Foreskin fibroblast (primary cell): ENCODE measurements at places on chromosomes 2 and 18.

DNA sequence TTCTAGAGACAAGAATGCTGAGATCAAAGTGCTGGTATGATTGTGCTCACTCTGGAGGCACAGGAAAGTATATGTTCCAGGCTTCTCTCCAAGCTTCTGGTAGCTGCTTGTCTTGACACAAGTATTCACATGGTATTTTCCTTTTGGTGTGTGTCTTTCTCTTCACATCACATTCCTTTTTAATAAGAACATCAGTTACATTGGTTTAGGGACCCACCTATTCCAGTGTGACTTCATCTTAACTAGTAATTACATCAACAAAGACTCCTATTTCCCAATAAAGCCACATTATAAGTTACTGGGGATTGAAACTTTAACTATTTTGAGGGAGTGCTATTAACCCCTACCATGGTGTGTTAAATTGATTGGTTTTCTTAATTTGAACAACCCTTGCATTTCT, 119.1 kb downstream of the FSIP2 start:
- peak; percentile 7 for DNase-seq

DNA sequence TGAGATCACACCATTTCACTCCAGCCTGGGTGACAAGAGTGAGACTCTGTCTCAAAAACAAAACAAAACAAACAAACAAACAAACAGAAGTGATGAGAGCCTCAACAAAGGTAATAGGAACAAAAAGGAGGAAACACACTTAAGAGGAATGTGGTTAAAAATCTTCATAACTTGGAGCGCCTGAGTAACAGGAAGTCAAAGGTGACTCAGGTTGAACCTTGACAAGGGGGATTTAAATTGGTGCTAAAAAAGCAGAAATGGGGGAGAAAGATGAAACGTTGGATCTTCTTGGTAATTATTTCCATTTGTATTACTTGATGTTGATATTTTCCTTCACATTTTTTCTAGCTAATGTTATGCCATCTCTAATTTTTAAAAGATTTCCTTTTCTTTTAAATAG, 318.5 kb upstream of the TCF4 start:
- DNase-seq: no peak

DNA sequence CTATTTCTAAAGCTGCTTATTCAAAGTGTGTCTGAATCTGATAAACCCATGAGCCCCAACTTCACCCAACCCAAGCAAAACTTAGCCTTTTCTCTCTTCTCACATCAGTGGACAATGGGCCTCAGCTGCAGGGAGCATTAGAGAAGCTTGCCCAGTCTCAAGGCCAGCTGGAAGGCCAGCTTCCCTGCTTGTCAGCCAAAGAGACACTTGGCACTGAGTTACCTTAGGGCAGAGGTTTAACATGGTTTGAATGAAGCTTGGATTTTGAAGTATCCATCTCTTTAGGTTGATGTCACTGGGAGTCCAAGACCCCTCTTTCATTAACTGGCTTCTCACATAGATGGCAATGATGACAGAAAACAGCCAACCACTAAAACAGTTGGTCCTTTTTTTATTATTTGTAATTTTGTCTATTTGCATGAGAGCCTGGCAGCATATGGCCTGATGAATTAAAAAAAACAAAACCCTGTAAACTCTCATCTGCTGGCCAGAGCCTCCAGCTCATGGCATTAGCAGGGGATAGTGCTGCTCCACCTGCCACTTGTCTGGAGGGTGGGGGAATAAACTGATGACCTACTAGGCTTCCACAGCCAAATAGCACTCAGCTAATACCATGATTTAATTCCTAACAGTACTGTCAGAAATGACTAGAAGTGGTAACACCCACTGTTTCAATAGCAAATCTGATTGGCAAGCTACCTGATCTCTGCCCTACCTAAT, 137.0 kb downstream of the UBE2E3 start:
- DNase-seq: no peak

- peak; percentile 93 for DNase-seq
Observed at GRCh38 chr2:206915121-206915520, 24.2 kb upstream of the CPO start.

DNA sequence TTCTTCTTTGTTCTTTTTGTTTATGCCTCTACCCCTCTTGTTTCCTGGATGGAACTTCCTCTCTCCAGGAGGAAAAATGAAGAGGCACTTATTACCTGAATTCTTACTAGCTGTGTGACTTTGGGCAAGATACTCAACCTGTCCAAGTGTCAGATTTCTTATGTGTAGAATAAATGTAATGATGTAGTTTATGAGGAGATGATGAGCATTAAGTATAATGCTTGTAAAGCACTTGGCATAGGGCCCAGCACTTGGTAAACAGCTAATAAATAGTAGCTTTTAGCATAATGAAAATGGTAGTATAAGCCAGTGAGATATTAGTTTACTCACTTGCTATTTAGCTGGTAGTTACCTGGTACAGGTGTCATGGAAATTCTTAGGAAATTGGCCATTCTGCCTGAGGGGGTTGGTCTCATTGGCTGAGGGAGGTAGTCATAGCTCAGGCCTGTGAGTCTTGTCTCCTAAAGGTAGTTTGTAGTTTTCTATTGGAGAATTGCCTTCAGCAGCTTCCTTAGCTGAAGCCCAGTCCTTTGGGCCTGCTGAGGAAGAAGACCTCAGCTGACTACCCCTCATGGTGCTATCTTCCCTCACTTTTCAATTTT, 133.4 kb upstream of the NABP1 start:
- DNase-seq: no peak

GRCh38 chr18:77711096-77711495, 461.4 kb downstream of the GALR1 start:
- DNase-seq: no peak

- peak; percentile 17 for DNase-seq
Observed at GRCh38 chr2:173232956-173233744, 121.5 kb upstream of the CDCA7 start.

DNA sequence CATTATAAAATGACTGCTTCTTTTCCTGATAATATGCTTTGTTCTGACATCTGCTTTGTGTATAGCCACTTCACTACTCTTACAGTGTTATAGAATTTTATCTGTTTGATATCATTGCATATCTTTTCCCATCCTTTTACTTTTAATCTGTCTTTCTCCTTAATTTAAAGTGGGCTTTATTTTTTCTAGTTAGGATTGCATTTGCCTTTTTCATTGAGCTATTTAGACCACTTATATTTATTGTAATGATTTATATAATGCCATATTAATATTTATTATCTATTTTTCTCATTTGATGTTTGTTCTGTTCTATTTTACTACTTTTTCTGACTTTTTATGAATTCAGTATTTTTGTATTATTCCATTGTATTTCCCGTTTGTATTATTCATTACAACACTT, 758.7 kb downstream of the TMEM182 start:
- DNase-seq: no peak

DNA sequence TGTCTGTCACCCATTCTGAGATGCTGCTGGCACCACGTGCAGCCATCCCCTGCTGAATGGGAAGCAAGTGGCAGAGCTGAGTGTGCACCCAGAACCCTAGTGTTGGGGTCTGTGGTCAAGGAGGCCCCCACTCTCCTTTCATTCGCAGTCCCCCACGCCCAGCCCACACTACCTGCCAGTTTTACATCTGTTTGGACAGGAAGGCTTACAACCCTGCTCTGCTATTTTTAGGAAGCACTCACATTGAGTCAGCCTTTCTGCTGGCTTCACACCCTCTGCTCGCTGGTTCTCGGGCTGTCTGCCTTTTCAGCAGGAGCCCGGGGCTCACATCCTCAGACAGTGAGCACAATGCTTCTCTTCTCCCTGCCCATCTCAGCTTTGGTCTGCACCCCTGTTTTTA, 10.7 kb upstream of the ADCY3 start:
- peak; percentile 35 for DNase-seq

GRCh38 chr2:41644936-41645335, 402.9 kb upstream of the PKDCC start:
- DNase-seq: no peak

DNA sequence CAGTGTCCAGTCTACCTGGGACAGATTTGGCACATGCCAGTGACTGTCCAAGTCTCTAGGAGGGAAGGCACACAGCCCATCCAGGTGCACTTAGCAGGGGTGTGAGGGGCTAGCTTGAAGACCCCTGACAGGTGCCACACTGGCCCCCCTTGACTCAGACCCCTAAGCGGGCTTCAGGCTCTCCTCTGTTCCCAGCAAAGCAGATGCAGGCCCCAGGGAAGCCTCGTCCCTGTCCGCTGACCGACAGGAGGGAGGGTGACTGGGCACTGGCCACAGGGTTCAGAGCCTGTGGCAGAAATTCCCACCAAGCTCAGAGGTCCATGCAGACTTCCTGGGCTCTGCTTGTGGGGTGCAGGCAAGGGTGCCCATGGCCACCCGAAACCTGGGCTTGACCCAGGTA, 239.8 kb upstream of the MYT1L start:
- DNase-seq: no peak

DNA sequence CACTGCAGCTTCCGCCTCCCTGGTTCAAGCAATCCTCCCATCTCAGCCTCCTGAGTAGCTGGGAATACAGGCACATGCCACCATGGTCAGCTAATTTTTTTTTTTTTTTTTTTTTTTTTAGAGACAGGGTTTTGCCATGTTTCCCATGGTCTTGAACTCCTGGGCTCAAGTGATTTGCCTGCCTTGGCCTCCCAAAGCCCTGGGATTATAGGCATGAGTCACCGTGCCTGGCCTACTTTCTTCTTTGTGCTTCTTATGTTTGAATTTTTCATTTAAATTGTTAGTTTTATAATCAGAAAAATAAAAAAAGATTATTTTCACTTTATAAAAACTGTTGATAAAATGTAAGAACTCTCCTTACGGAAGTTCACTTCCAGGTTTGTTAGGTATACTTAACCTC, 101.5 kb upstream of the LPIN2 start:
- DNase-seq: peak; percentile 26

GRCh38 chr2:16288371-16289112, 348.2 kb downstream of the MYCN start:
- no peak for DNase-seq

GRCh38 chr18:63192885-63193349, 126.7 kb downstream of the BCL2 start:
- DNase-seq: no peak

- no peak for DNase-seq
Observed at GRCh38 chr2:71451705-71452104, 1.7 kb upstream of the DYSF start.

GRCh38 chr2:218732052-218732760, 21.6 kb downstream of the TTLL4 start:
- DNase-seq: no peak

DNA sequence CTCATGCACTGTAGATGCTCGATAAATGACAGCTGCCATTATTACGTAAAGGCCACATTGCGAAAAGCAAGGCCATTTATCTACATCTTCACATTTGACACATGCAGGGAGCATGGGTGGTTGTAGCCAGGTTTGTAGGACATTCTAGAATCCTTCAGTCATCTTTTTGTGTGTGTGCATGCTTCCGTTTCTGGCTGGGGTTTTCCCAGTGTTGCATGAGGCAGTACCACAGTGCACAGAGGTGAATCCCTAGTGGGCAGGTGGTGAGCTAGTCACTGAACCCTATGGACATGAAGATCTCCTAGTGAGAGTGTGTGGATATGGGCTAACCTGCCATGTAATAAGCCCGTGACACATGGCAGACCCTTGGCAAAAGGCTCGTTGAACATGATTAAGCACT, 151.8 kb upstream of the SLC14A2 start:
- DNase-seq: no peak

DNA sequence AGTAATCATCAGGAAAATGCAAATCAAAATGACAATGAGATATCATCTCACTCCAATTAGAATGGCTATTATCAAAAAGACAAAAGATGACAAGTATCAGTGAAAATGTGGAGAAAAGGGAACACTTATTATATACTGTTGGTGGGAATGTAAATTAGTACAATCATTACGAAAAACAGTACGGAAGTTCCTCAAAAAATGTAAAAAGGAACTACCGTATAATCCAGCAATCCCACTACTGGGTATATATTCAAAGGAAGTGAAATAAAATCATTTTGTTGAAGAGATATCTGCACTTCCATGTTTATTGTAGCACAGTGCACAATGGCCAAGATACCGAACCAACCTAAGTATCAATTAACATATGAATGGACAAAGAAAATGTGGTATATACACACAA, 52.4 kb upstream of the TEX51 start:
- no peak for DNase-seq

DNA sequence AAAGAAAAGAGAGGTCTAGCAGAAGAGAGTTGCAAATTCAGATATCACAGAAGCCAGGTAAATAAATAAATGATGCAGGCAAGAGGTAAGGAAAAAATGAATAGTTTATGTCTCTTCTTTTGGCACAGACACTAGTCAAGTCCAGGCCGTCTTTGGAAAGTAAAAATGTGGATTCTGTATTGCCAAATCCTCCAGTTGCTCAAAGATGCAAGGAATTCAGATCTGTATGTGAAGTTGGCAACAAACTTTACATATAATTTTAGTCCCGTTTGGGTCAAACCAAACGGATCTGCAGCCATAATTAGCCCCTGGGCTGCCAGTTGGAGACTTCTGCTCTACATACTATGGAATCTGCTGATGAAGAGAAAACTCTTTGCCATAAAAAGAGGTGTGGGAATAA, 200.5 kb upstream of the RND3 start:
- DNase-seq: no peak

DNA sequence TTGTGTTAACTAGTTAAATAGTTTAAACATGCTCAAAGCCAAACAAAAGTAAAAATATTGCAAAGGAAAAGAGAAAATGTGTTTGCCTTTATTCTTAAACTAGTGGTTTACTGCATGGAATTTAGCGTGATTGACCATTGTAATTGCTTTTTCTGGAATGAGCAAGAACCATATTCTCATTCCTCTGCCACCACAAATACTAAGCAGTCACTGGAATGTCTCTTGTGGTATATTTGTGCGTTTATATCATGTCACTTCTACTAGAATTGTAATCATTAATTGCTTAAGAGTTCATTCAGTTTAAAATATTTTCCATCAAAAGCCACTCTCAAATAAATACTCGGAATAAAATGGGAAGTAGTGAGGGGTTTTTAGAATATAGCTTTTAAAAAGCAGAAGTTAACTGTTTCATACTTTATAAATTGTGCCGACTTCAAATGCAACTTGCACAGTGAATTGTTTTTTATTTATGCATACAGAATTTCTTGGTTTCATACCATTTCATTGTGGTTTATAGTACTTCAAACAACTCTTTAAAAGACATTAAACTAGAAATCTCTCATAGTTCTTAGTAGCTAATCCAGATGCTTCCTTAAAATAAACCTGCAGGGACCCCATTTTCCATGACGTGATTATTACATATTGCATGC, 288.1 kb downstream of the EPHA4 start:
- no peak for DNase-seq

DNA sequence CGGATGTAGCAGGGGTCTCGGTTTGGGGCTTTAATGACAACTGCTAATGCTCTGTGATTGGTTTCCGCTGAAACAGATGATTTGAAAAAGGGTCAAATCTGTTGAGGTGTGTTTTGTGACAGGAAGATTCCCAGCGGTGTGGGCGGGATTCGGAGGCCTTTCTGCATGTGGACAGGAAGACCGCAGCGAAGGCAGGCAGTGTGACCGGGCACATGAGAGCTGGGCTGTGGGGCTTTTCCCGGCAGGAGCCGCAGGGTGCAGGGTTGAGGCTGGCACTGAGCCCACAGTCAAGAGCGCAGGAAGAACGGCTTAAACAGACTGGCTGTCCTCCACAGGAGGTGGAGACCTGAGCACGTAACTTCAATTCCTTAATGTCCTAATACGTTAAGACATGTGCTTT, 180.0 kb upstream of the TPO start:
- DNase-seq: no peak

GRCh38 chr2:189512879-189513278, 67.7 kb downstream of the SLC40A1 start:
- DNase-seq: no peak

- DNase-seq: no peak
Observed at GRCh38 chr2:21498016-21498415, 374.2 kb downstream of the TDRD15 start.

- no peak for DNase-seq
Observed at GRCh38 chr2:162908567-162908966, 70.0 kb upstream of the KCNH7 start.
